Muscle of leg (tissue), 16 donors: ENCODE measurements at places on chromosomes 13 and 19. TPM values are rescaled to one million over a fixed set of nuclear protein-coding genes. Genes with fewer than 3 reads are reported as not detected.
A peak's percentile ranks its signal among the peaks of the same experiment; 100 is the strongest.

DNA sequence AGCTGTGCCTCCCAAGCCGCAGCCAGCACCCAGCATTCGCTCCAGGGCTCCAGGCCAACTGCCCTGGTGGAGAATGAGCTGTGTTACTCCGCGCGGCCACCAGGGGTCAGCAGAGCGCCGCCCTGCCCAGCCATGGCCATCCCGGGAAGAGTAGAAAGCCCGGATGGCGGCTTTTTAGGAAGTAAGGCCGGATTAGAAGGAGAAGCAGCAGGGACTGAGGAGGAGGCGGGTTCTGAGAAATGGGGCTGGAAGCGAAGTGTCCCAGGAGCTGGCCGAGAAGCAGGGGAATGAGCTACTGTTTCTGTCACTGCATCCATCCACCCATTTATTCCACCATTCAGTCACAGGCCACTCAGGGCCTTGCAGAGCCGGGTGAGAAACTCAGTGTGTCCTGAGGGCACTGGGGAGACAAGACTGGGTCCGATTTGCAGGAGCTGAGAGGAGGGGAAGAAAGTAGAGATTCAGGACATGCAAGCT is 6.6 kb upstream of the NPAS1 start:
- H3K36me3 ChIP-seq, result no peaks in the 10 kb centered on the region
- DNase-seq, result peak; percentile 74
- H3K4me1 ChIP-seq, result peaks cover 3% of the 10 kb centered on the region
- H3K4me3 ChIP-seq, result no peak overlapping the region
- peaks cover 7% of the 10 kb centered on the region for H3K27me3 ChIP-seq

DNA sequence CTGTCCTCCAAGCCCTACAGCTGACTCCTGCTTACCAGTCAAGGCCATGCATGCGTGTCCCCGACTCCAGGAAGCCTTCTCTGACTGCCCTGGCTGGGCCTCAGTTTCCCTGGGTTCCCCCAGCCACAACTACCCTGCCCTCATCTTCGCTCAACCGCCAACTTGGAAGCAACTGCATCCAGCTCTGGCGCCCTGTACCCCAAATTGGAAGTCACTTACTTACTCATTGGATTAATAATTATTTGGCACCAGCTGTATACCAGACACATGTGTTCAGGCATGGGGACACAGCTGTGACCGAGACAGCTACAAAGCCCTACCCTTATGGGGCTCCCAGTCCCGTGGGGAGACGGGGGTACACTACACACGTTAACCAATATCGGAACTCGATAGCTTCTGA is 10.9 kb upstream of the SEMA6B start:
- no peak for DNase-seq
- H3K4me1 ChIP-seq, result peaks cover 48% of the 10 kb centered on the region
- H3K27ac ChIP-seq, result no peak overlapping the region
- H3K27me3 ChIP-seq, result no peaks in the 10 kb centered on the region
- H3K4me3 ChIP-seq, result no peak overlapping the region
- H3K36me3 ChIP-seq, result no peaks in the 10 kb centered on the region

DNA sequence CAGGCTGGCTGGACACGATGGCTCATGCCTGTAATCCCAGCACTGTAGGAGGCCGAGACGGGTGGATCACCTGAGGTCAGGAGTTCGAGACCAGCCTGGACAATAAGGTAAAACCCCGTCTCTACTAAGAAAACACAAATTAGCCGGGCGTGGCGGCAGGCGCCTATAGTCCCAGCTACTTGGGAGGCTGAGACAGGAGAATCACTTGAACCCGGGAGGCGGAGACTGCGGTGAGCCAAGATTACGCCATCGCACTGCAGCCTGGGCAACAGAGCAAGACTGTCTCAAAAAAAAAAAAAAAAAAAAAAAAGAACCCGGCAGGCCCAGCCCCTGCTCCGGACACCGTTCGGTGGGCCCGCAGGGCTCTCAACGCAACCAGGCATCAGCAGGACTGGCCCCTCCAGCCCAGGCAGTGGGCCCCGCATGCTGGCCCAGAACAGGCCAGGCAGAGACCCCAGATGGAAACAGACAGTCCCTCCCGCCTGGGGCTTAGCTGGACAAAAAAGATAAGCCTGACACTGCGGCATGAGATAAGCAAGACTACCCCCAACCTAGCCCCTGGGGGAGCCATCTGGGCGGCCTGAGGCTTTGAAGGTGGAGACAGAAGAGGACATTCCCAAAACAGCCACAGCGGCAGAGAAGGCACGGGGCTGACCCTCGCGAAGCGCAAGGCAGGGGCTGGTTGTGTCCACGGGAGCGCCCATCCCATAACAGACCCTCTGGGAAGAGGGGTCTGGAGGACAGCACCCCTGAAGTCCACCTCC is 11.6 kb downstream of the REXO1 start:
- no peak overlapping the region for H3K4me3 ChIP-seq
- DNase-seq, result no peak
- H3K27ac ChIP-seq, result no peak overlapping the region
- H3K4me1 ChIP-seq, result peaks cover 23% of the 10 kb centered on the region

GRCh38 chr19:39078436-39079200 is 5.5 kb upstream of the ACP7 start:
- no peaks in the 10 kb centered on the region for H3K36me3 ChIP-seq
- H3K27me3 ChIP-seq, result peaks cover 20% of the 10 kb centered on the region
- no peak for DNase-seq
- H3K4me3 ChIP-seq, result no peak overlapping the region
- H3K27ac ChIP-seq, result no peak overlapping the region

GRCh38 chr13:99969919-99970650 is 1.5 kb downstream of the ZIC5 start:
- no peaks in the 10 kb centered on the region for H3K36me3 ChIP-seq
- H3K4me1 ChIP-seq, result peaks cover 27% of the 10 kb centered on the region
- peaks cover 89% of the 10 kb centered on the region for H3K27me3 ChIP-seq
- DNase-seq, result no peak
- no peak overlapping the region for H3K4me3 ChIP-seq

- no peak for DNase-seq
- no peaks in the 10 kb centered on the region for H3K27me3 ChIP-seq
- no peak overlapping the region for H3K27ac ChIP-seq
- H3K36me3 ChIP-seq, result no peaks in the 10 kb centered on the region
These were observed 83.2 kb upstream of the WASF3 start for GRCh38 chr13:26474286-26474685.

DNA sequence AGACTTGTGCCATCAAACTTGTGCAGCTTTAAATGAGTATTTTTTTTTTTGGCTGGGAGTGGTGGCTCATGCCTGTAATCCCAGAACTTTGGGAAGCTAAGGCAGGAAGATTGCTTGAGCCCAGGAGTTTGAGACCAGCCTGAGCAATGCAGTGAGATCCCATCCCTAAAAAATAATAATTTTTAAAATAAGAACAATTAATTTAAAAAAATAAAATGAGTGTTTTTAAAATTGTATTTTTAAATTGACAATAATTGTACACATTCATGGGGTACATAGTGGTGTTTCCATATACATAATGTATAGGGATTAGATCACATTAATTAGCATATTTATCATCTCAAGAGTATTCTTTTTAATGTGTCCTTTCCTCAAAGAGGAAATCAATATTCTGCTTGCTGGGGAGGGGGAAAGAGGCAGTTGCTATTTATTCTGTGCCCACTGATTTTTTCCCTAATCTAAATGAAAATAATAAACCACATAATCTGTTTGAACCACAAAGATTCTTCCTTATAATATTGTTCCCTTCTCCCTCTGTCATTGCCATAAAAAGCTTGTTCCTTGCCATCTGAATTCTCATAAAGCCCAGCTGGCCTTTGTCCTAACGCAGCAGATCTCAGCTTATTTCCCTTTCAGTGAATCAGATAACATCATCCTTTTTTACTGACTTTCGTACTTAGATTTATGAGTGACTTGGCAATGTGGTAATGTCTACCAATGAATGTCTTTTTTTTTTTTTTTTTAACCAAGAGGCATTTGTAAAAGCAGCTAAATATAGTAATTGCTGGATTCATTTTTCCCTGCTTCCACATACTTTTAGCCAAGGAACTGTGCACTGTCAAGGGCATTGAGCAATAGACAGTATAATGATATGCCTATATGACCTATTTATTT is 81.8 kb upstream of the RUBCNL start:
- DNase-seq, result peak; percentile 47
- no peak overlapping the region for H3K27ac ChIP-seq
- no peaks in the 10 kb centered on the region for H3K4me1 ChIP-seq

DNA sequence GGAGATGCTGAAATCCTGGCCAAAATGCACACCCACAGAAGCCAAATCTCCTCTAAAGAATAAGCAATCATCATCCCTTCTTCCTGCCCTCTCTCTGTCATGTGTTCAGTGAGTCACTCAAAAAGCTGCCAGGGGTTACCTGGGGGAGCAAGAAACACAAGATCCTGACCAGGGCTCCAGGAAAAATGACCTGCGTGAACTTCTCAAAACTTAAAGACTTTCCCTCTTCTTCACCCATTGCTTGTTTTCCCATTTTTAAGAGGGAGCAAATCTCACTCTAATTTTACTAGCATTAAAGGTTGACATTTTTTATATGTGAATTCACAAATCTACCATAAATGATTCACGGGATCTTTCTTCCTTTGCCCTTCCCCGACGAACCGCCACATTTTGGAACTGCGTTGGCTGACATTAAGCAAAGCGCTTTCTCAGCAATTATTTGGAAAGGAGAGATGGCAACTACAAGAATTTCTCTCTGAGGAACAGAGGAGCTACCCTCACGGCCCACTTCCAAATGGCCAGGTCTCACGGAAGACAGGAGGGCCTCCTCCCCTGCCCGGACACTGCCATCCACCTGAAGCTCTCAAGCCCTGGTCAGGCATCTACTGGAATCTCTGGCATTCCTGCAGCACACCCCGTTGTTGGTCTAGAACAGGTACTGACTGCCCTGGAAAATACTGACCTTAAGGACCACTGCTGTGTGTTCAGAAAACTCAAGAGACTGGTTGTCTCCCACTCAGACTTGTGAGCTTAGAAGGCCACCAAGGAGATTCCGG is 14.2 kb downstream of the TSHZ3 start:
- H3K27me3 ChIP-seq, result no peaks in the 10 kb centered on the region
- no peak for DNase-seq
- no peak overlapping the region for H3K27ac ChIP-seq

- no peaks in the 10 kb centered on the region for H3K27me3 ChIP-seq
- DNase-seq, result peak; percentile 62
- no peak overlapping the region for H3K4me3 ChIP-seq
- peaks cover 64% of the 10 kb centered on the region for H3K36me3 ChIP-seq
- H3K4me1 ChIP-seq, result no peaks in the 10 kb centered on the region
These were observed 15.1 kb downstream of the CC2D1A start for GRCh38 chr19:13920940-13921747.

DNA sequence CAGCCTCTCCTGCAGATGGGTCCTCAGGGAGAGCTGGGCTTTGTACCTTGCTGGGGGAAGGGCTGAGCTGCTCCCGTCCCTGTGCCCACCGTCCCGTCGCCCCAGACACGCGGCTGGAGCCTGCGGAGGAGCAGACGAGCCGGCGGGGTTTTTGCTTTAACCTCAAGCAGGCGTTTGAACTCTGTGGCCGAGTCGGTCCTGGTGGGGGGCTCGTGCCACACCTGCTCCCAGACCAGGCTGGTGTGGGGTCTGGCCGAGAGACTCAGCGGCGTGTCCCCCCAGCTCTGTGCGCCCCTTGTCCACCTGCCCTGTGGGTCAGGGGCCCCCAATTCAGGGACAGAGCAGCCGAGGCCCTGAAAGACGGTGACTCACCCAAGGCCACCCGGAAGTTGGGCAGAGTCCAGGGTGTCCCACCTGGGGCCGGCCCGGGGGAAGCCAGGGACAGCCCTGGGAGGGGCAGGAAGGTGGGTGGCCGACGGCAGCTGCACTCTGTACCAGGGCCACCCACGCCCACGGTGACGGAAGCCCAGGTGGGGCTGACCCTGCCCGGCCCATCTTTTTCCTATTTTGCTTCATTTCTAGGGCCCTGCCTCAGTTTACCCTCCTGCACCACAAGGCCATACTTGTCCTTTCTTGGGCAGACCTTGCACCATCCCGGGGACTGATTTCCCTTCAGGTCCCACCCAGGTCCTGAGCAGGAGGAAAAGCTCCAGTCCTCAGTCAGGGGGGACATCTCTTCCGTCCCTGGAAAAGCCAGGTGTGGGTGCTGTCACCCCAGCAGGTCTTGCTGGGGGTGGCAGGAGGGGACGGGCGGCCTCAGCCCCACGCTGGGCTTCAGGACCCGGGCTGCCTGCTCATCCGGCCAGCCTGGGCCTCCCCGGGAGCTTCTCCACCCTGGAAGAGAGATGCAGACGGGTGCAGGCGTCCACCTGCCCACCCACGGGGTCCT is 5.3 kb downstream of the EFNA2 start:
- no peaks in the 10 kb centered on the region for H3K36me3 ChIP-seq
- H3K4me1 ChIP-seq, result peaks cover 35% of the 10 kb centered on the region
- H3K4me3 ChIP-seq, result no peak overlapping the region
- no peak for DNase-seq

The CEACAM3 gene
- total RNA-seq, result 0.09 TPM

The CEACAM20 gene
- not detected for total RNA-seq
